Activated CD4-positive, CD25-positive, alpha-beta regulatory T cell (primary cell): ENCODE measurements at places on chromosomes 12 and 14.

DNA sequence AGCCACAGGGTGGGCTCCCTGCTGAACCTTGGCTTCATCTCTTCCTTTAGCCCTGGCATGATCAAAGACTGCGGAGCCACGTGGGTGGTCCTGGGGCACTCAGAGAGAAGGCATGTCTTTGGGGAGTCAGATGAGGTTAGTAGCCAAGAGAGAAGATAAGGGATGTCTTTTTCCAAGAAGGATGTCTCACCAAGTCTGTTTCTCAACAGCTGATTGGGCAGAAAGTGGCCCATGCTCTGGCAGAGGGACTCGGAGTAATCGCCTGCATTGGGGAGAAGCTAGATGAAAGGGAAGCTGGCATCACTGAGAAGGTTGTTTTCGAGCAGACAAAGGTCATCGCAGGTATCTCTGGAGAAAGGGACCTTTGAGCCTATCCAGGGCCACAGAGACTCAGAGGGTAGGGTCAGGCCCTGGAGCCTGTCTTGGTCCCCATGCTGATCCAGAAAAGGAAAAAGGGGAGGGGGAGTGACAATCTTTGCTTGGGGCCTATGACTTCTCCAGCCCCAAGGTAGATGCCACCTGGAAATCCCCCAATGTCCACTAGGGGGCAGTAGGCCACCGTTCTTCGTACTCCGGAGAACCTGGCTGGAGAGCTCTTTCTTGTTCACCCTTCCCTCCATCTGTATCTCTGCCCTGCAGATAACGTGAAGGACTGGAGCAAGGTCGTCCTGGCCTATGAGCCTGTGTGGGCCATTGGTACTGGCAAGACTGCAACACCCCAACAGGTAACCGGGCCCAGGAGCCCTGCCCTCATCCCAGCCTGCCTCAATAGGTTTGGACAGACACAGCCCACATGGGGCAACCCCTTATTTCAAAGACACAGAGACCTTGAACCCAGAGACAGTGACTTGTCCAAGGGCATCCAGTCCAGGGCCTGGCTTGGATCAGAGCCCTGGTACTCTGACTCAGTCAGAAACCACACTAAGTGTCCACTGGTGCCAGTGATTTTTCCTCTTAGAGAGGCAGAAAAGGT is 2.0 kb downstream of the TPI1 start:
- peak; percentile 69 for DNase-seq

- DNase-seq = no peak
Observed at GRCh38 chr14:94345344-94346064, 22.4 kb upstream of the SERPINA6 start.

DNA sequence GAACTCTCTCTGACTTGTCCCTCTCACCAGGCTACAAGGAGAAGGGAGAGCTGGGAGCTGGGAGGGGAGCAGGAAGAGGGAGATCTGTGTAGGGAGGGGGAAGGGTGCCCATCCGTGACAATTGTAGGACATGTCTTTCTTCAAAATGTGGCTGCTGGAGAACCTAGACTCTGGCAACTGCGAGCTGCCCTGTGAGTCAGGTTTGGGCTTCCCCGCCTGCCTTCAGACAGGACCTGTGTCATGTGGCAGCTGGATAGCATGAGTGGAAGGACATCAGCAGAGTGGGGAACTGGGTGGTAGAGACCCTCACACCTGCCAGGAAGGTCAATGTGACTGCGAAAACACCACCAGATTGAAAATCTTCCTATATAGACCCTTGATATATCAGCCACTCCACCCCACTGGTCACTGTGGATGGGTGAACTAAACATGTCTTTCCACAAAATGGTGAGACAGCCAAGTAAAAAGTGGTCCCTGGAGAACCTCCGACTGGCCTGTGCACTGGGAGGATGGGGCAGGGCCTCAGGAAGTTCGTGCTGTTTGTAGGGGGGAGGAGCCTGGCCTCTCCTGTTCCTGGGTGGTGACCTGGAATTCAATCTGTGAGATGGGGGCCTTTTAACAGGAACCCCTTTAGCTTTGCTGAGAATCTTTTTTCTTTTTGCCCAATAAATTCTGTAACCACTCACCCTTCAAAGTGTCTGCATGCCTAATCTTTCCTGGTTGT is 62.2 kb upstream of the CAPRIN2 start:
- DNase-seq = no peak

GRCh38 chr14:78403278-78403815 is 233.2 kb downstream of the NRXN3 start:
- DNase-seq = no peak

GRCh38 chr12:46910830-46911229 is 85.0 kb upstream of the SLC38A4 start:
- DNase-seq = no peak

GRCh38 chr14:51682411-51682810 is 30.7 kb downstream of the FRMD6 start:
- DNase-seq = no peak

- DNase-seq = no peak
Observed at GRCh38 chr14:64119980-64120379, 174.2 kb downstream of the ESR2 start.

DNA sequence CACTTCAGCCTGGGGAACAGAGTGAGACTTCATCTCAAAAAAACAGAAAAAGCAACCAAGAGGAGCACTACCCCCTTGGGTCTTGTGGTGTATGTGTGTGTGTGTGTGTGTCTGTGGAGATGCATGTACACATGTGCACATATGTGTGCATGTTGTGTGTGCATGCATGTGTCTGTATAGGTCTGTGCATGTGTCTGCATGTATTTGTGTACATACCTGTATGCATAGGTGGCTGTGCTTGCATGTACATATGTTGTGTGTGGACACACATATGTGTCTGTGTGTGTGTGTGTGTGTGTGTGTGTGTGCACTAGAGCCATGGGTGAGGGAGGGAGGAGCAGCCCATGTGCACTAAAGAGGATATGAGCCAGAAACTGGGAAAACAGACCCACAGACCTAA is 49.1 kb downstream of the ARL6IP4 start:
- no peak for DNase-seq

DNA sequence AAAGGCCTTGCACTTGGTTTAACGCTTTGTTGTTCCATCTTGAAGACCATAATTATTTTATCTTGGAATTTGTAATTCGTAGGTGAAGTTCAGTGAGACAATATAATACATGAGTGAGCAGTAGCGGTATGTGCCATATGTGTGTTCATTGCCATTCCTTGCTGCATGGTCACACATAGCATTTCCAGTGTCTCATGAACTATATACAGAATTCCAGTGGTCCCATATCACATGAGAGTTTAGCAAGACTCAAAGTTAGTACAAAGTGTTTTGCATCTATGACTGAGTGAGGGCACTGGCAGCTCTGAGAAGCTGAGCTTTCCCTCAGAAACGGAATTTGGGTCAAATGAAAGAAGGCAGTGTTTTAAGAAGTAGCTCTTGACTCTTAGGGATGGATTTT is 359.8 kb downstream of the FOXG1 start:
- DNase-seq = no peak

DNA sequence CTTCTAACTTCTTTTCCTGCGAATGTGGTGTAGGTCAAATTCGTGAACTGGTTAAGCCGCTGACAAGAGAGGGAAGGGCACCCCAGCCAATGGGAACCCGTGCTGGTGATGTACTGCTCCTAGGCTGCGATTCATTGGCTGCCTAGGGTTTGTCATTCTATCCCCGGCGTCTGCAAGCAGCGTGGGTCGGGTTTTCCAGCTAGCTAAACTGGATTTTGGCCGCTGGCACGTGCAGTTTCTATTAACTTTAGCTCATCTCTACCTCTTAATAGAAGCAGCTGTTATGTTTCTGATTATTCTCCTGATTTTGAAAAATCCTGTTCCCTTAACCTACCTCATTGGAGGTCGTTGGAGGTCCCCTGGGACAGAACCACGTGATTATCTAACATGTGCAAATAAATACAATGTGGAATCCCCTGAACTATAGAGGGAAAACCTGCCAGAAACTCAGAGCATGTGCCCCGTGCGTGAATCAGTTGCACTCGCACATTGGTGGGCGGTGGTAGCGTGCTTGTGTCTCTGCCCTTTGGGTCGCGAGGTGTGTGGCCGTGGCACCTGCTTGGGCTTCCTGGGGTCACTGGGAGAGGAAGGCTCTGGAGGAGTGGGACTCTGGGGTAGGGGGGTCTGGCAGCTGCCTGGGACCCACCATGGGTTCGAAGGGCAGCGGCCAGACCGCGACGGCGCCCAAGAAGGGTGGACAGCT is 876 bp upstream of the PPM1A start:
- peak; percentile 53 for DNase-seq

DNA sequence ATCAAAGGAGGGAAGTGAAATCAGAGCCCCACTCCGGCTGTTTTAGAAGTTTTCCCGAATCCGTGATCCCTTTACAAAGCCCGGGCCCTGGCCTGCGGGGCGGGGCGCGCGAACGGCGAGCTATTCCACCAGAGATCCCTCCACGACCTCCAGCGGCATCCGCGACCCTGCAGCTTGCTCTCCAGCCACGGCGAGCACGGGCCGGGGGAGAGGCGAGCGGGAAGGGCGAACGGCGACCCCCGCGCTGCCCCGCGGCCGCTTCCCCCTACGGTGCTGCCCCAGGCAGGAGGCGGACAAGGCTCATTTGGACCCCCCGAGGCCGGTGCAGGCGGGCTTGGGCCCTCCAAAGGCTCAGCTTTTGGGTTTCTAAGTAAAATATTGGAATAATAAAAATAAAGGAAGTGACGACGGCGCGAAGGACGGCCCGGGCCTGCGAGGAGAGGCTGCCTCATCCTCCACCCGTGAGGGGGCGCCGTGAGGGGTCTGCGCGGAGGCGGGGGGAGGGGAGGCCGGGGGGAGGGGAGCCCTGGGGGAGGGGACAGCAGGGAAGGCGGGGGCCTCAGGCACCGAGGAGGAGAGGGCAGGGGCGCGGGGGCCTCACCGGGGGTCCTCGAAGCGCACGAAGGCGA is 613 bp downstream of the SRSF9 start:
- no peak for DNase-seq

DNA sequence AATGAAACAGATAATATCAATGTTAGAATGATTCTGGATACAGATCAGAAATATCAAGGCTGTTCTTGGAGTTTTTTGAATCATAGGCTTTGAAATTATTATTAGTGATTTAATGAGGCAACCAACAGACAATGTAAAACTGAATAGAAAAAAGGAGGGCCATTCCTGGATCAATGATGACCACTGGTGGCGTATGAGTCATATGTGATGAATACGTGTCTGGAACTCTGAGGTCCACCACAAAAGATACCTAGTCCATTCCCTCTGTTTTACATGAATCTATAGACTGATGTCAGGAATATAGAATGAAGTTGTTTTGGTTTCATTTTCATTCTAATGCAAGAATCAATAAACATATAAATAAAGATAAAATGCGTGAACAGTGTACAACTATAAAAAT is 78.3 kb upstream of the RTL1 start:
- no peak for DNase-seq

GRCh38 chr12:56631790-56632700 is 1.9 kb upstream of the BAZ2A start:
- peak; percentile 26 for DNase-seq
